ENCODE measurements at places on chromosomes 5 and 9.

GRCh38 chr5:147417135-147417813 lies 92.6 kb downstream of the DPYSL3 start:
- no peak for DNase-seq

DNA sequence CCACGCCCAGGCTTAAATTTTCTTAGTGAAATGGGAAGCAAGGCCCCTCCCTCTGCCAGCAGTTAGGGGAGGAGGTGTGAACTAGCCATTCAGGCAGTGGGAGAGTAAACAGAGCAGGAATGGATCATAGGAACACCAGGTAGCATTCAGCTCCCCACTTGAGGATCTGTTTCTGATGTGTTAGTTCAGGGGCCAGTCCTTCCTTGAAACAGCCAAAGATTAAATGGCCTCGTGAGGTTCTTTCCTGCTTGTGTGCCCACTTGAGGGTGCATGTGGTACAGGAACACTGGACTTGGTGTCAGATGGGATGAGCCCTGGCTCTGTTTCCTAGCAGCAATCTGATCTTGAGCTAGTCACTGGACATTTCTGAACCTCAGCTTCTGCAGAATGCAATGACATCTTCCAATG lies 21.2 kb downstream of the FAXDC2 start:
- no peak for DNase-seq

GRCh38 chr9:20236676-20237075 lies 385.6 kb downstream of the MLLT3 start:
- no peak for DNase-seq

GRCh38 chr5:90530736-90531487 lies 1.5 kb upstream of the LYSMD3 start:
- no peak for DNase-seq

- no peak for DNase-seq
Measured at GRCh38 chr9:135745189-135745588, 43.2 kb downstream of the KCNT1 start.

DNA sequence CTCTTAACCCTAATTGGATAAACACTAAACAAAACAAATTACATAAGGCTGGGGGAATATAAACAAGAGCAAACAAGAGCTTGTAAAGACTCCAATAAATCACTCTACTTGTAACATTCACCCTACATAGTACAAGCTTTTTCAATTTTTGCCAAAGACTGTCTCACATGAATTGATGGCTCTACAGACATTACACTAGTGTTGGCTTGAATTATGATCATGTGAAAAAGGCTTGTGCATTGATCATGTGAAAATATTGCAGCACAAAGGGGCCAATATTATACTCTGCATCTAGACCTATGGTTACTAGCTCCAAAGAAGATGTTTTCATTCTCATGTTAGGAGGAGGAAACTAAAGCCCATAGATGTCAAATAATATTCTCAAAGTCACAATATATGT lies 212.6 kb downstream of the MCTP1 start:
- no peak for DNase-seq

GRCh38 chr5:37071901-37072581 lies 177.1 kb downstream of the CPLANE1 start:
- no peak for DNase-seq

- no peak for DNase-seq
Measured at GRCh38 chr9:91485006-91485405, 61.4 kb upstream of the NFIL3 start.

GRCh38 chr9:81031422-81032029 lies 657.8 kb downstream of the TLE1 start:
- DNase-seq = no peak

DNA sequence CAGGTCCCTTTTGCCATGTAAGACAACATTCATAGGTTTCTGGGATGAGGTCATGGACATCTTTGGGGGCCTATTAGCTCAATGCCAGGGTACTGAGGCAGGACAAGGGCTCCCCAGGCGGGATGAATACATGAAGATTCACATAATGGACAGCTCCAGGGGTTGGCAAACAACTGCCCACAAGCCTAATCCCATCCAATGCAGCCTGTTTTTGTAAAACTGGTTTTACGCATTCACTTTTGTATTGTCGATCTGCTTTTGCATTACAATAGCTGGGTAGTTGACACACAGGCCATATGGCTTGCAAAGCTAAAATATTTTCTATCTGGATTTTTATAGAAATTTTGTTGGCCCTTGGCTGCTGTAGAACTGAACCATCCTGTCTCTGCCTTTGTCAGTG lies 248.5 kb upstream of the PANK3 start:
- no peak for DNase-seq

DNA sequence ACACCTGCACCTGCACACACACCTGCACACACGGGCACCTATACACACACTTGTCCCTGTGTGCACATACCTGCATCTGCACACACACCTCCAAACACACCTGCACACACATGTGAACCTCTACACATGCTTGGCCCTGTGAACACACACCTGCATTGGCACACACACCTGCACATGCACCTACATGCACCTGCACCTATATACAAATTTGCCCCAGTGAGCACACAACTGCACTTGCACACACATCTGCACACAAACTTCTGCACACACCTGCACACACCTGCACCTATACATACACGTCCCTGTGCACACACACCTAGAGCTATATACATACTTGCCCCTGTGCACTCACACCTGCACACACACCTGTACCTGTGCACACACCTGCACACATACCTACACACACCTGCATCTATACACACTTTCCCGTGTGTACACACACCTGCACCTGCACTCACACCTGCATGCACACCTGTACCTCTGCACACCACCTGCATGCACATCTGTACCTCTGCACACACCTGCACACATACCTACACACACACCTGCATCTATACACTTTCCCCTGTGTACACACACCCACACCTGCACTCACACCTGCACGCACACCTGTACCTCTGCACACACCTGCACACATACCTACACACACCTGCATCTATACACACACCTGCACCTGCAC lies 21.5 kb upstream of the LPCAT1 start:
- no peak for DNase-seq

DNA sequence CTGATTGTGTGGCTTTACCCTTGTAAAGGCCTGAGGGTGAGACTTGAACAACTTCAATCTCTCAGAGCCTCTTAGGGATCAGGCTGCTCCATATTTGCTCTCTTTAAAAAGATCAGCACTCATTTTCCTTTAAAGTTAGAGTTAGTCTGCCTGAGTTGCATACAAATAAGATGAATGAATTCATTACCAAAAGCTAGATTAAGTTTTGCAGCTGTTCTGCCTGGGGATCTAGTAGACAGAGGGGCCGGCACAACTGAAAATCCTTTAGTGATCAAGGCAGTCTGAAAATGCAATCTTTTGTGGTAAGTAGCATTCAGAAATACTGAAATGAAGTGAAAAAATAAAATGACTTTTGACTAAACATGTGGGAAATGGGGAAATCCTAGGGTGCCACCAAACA lies 264.0 kb downstream of the MAN2A1 start:
- DNase-seq = no peak

DNA sequence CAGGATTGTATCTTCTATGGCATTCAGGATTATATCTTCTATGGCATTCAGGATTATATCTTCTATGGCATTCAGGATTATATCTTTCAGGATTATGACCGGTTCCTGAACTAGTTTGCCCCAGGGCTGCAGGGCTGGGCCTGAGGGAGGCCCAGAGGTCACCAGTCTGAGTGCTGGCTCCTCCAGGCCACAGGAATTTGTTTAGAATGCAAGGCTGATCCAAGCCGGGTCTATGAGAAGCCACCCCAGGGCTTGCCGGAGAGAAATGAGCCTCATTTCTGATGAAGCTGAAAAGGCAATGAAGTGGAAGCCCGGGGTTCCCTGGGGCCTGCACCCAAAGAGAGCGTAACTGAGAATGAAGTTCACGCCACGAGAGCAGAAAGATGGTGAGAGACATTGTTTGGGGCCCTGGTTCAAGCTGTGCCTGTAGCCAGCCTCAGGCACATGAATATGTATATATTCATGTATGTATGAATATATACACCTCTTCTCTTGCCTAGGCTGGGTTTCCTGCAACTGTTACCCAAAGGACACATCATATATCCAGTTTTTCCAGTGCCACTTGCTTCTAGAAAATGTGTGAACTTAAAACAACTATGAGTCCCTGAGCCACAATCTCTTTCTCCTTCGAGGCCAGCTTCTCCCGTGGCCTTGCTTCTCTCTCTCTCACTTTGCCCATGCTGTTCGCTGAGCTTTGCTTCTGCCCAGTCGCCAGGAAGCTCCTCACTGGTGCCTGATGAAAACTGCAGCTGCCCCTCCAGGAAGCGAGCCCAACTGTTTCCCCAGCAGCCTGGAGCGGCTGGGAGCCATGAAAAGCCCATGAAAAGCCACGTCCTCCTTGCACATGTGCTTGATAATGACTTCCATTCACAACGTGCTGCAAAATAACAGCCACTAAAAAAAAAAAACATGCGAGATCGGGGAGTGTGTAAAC lies 62.3 kb downstream of the GTF3C4 start:
- DNase-seq = no peak

DNA sequence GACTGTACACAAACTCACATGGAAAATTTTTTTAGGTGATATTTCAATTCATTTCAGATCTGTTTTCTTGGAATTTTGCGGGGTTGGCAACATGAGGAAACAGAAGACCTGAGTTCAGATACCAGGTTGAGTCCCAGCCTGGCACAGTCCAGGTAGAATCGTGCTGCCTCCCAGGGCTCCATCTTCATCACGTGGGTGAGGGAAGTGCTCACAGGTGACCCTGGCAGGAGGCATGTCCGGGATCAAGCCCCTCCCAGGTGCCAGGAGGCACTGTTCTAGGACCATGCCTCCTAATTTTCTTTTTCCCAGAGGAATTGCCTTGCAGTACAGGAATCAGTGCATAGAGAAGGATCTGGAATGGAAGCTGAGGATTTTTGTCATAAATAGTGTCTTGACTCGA lies 318.3 kb upstream of the IRX4 start:
- no peak for DNase-seq

GRCh38 chr9:106961623-106962022 lies 98.7 kb downstream of the ZNF462 start:
- no peak for DNase-seq

DNA sequence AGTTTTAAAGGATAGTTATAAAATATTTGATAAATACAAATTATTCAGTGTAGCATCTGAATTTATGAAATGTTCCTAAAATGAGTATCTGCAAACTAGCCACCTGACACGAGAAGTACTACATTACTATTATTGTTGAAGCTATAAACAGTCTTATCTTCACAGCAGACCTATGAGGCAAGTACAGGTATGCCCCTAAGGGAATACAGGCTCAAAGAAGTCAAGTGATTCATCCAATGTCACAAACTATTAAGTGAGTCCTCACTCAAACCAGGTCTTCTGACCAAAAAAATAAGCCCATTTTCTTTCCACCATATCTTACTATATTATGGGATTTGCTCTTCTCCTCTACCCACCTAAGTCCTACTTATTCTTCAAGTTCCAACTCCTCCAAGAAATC lies 28.7 kb downstream of the STRBP start:
- DNase-seq = no peak

DNA sequence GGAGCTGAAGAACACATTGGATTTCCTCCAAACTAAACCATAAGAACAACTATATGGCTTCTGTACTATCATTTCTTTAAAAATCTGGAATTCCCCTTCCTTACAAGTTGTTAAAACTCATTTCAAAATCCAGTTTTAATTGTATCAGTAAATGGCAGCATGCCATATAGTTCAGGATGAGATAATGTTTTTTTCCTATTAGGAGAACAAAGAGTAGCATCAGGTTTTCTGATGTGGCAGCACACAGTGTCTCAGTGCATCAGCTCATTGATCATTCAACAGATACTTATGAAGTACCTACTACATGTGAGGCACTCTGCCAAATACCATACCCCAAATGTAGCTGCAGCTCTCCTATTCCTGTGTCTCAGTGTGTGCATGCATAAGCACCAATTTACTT lies 161.1 kb downstream of the EPB41L4A start:
- no peak for DNase-seq

Measured in activated naive CD8-positive, alpha-beta T cell treated with anti-CD3 and anti-CD28 coated beads, Interleukin-2, amount 50 U/mL, for 24 hours (primary cell).